ENCODE measurements at places on chromosomes 2 and 18. TPM values are rescaled to one million over a fixed set of nuclear protein-coding genes. Genes with fewer than 3 reads are reported as not detected.

SPOPL gene
- total RNA-seq, result 21.6 TPM

ANKRD30B gene
- 1.9 TPM for total RNA-seq

TDRD15 gene
- total RNA-seq, result not detected

ASPRV1 gene
- under 0.01 TPM for total RNA-seq

NR4A2 gene
- total RNA-seq, result not detected

FSHR gene
- not detected for total RNA-seq

ACTG2 gene
- total RNA-seq, result 59.6 TPM

REG3A gene
- total RNA-seq, result not detected

C2orf72 gene
- total RNA-seq, result not detected

CPS1 gene
- total RNA-seq, result 21.6 TPM

SPEG gene
- 48.8 TPM for total RNA-seq

CDH2 gene
- total RNA-seq, result 89.2 TPM

SLC8A1 gene
- 98.9 TPM for total RNA-seq

IL1RL2 gene
- 0.32 TPM for total RNA-seq

FEV gene
- not detected for total RNA-seq

CYP1B1 gene
- 6.5 TPM for total RNA-seq

LOXL3 gene
- total RNA-seq, result 9.9 TPM

CHMP1B gene
- 38.7 TPM for total RNA-seq

SCN9A gene
- total RNA-seq, result 72.1 TPM

BOK gene
- 54.0 TPM for total RNA-seq

CYP27A1 gene
- total RNA-seq, result 16.1 TPM

CACNB4 gene
- 0.43 TPM for total RNA-seq

DPP10 gene
- total RNA-seq, result 0.32 TPM

MARCO gene
- not detected for total RNA-seq

PRSS56 gene
- total RNA-seq, result not detected

CYP26B1 gene
- 0.43 TPM for total RNA-seq

KCTD1 gene
- total RNA-seq, result 13.9 TPM

LRRTM4 gene
- total RNA-seq, result not detected

CARF gene
- total RNA-seq, result 5.8 TPM

KCNE4 gene
- total RNA-seq, result 13.4 TPM

LOXHD1 gene
- total RNA-seq, result under 0.01 TPM

UGT1A6 gene
- not detected for total RNA-seq

RNF152 gene
- 11.7 TPM for total RNA-seq

ADD2 gene
- total RNA-seq, result not detected

GPBAR1 gene
- under 0.01 TPM for total RNA-seq

ELAC1 gene
- total RNA-seq, result 7.4 TPM

NETO1 gene
- 0.64 TPM for total RNA-seq
